GM12878 (cell line): ENCODE measurements at places on chromosomes 2 and 18.

GRCh38 chr2:50535971-50536759, 495.8 kb downstream of the NRXN1 start:
- no peak for DNase-seq

- DNase-seq, result no peak
These were observed 60.4 kb upstream of the SLC1A4 start for GRCh38 chr2:64928813-64929212.

- DNase-seq, result no peak
These were observed 399.1 kb downstream of the PLCL1 start for GRCh38 chr2:198203336-198204069.

- no peak for DNase-seq
These were observed 175.2 kb downstream of the TGIF1 start for GRCh38 chr18:3624935-3625741.

- DNase-seq, result no peak
These were observed 52.9 kb downstream of the MRPL33 start for GRCh38 chr2:27824401-27824800.

DNA sequence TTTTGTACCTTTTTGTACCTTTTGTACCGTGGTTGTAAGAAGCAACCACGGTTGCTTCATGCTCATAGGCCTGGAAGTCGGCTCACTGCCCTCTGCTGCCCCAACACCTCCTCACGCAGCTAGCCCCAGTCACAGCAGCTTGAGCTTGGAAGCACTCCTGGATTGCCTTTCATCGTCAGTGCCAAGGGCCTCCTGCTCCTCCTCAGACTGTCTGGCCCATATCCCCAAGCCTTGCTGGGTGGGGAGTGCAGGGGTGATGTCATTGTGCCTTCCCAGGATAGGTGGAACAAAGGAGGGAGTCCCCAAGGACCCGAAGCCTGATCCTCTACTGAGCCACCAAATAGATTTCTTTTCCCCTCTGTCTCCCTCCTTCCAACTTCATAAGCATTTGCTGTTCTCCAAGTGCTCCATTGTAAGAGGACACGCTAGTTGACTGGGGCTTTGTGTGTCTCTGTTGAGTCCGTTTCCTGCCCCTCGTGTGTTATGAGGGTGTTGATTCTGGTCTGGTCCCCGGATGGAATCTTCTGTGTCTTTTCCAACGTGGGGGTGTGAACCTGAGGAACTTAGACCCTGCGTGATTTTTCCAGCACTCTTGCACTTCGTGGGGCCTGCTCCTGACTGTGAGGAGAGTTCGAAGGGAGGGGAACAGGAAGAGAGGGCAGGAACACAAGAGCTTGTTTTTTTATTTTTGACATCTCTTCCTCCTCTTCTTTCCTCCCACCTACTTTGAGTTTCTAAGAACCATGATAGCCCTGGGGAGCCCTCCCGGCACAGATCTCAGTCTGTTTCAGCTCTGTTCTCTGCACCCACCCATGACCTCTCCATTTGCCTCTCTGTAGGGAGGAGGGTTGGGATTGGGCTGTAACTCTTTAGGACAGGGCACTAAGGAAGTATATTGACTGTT, 127.2 kb upstream of the EML6 start:
- no peak for DNase-seq
